SW 1271 (cell line): ENCODE measurements at places on chromosomes 7 and 10.

GRCh38 chr10:19572056-19572455 is 244.2 kb upstream of the PLXDC2 start:
- no peak for DNase-seq

- no peak for DNase-seq
Observed at GRCh38 chr10:11853468-11853867, 30.3 kb downstream of the PROSER2 start.

DNA sequence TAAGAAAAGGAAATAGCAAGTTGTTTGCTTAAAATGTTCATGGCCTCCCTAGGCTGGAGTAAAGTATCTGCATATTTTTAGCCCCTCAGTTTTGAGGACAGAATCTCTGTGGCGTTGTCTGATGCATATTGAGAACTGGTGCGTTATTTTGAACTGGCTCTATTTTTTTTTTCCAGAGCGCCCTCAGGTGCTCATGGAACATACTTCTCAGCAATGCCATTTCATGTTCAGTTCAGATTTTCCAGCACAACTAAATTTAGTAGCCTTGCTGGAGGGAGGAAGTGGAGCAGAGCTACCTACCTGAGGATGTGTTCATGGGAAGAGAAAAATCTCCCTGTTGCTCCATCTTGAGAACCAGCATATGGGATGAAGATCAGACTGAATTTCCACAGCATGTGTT is 870.5 kb downstream of the LRMDA start:
- DNase-seq, result peak; percentile 2

GRCh38 chr10:77533146-77533886 is 104.3 kb downstream of the KCNMA1 start:
- DNase-seq, result no peak

- DNase-seq, result no peak
Observed at GRCh38 chr10:23325132-23325531, 19.5 kb downstream of the C10orf67 start.

DNA sequence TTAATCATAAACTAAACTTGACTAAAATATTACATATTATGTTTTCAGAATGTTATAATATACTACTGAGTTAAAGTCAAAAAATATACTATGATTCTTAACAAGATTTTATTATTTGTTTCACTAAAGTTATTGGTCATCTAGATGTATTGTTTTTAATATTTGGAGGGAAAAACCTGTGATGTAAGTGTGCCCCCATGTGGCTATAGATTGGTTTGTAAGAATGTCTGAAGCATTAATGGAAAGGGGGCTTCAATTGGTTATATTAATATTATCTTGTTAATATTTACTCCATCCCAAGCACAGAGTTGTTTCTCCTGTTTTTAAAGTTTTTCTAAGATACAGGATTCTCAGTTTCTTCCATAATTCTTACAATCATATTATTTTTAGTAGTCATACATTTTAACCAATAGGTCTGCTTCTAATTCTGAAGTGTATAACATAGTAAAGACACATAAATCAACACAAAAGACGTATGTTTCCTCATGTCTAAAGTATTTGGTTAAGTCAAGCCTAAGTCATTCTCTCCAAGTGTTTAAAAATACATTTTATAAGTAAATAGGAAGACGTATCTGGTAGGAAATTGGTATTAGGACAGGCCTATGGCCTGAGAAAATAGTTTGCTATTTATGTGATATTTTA is 58.0 kb downstream of the GNAT3 start:
- no peak for DNase-seq

DNA sequence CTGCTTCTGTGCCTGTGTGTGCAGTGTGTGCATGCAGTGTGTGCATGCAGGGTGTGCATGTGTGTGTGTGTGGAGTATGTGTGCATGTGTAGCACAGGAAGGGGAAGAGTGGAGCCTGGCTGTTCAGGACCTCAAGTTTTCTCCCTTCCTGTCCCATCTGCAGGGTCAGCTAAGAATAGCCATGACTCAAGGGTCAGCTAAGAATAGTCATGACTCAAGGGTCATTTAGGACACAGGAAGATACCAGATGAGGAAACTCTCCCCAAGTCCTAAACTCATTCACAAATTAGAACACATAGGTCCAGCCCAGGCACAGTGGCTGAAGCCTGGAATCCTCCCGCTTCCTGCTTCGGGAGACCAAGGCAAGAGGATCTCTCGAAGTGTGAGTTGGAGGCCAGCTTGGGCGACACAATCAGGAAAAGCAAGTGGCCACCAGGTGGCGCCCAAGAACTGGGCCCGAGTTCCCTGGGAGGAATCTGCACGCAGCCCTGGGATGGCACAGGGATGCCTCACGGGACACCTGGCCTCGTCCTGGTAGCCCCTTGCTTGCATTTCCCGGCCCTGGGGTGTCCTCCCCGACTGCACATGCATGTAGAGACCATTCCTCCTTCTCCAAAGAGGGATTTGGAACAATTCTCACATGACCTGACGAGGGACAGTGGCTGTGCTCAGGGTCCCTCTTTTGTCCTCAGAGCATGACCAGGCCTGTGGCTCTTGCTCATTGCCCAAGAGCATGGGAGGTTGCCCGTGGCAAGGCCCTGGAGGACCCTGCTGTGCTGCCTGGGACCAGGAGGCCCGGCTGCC is 21.4 kb upstream of the VOPP1 start:
- DNase-seq, result peak; percentile 18

DNA sequence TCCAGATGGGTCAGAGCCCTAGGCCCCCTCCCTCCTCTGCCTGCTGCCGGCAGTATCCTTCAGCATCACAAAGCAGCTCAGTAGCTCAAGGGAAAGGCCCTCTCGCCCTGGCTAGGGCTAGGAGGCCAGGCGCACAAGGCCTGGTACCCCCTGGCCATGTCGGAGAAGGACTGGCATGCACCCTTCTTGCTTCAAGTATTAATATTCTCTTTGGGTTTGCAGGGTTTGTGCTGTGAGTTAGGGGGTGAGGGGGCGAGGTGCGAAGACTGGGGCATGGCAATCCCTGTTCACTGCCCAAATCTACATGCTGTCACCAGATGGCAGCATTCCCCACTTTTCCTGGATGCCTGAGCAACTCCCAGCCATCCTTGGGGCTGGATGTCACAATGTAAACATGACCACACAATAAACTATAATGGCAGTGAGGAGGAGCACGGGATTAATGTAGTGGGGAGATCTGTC is 105.2 kb downstream of the NEURL1 start:
- DNase-seq, result peak; percentile 44

DNA sequence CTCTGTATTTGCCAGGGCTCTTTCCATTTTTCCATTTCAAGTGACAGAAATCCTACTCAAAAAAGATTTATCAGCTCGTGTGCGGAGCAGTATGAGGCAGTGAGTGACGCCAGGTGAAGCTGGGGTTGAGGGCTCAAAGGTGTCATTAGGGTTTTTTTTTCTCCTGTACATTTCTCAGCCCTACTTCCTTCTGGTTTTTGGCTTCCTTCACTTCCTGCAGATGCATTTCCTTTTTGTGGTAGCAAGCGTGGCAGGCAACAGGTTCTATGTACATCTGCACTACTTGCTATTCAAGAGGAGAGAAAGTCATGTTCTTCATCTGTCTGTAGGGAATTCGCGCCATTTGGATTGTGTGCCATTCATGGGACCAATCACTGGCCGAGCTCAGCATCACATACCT is 52.8 kb upstream of the AOAH start:
- DNase-seq, result no peak

DNA sequence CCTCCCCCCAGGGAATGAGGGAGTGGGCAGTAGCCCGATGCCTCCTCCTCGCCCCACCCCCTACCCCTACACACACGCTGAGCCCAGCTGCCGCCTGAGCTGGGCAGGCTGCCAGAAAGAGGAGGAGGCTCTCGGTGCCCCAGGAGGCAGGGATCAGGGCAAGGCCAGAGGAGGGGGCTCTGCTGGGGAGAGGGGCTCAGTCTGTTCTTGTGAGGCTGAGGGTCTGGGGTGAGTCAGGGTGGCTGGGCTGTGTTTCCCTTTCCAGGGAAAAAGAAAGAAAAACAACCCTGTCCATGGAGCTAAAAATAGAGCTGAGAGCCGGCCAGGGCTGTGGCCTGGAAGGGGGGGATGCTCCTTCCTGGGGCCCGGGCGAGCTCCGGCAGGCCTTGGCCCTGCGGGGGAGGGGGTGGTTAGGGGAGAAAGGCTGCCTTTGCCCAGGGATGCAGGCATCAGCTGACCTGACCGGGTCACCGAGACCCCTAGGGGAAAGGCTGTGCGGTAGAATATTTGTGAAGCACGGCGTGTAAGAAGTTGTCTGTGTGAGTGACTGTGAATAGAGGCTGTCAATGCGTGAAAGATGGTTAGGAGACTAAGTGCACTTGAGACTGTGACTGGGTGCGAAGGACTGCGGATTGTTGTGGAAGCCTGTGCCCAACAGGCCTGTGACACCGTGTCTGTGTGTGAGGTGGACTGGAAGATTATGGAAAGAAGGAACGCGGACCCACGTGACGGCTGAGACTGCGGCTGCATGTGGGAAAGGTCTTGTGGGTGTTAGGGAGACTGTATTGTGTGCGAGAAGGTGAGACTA is 1.2 kb upstream of the LZTS2 start:
- no peak for DNase-seq

DNA sequence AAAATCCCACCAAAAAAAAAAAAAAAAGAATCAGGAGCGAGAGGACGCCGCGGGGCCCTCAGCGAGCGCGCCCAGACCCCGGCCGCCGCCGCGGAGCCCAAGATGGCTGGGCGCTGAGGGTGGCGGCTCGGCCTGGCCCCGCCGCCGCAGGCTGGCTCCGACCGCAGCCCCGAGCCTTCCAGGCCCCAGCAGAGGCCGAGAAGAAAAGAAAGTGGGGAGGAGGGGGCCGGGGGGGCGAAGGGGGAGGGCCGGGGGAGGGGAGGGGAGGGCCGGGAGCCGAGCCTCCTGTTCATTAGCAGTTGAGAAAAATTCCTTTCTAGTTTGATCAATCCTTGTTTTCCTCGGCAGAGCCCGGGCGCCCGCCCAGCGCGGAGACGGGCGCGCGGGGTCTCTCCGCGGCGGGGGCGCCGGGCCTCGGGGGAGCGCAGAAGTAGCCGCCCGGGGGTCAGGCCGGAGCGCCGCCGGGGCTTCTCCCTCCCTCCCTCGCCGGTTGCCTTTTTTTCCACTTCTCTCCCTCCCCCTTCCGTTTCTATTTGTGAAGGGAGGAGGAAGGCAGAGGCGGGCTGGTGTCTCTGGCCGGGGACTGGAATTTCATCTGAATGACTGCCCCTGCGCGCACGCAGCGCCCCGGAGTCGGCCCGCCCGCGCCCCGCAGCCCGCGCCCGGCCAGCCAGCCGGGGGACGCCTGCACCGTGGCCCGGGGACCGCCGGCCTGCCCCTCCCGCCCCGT is 778 bp upstream of the TRIM8 start:
- peak; percentile 57 for DNase-seq

DNA sequence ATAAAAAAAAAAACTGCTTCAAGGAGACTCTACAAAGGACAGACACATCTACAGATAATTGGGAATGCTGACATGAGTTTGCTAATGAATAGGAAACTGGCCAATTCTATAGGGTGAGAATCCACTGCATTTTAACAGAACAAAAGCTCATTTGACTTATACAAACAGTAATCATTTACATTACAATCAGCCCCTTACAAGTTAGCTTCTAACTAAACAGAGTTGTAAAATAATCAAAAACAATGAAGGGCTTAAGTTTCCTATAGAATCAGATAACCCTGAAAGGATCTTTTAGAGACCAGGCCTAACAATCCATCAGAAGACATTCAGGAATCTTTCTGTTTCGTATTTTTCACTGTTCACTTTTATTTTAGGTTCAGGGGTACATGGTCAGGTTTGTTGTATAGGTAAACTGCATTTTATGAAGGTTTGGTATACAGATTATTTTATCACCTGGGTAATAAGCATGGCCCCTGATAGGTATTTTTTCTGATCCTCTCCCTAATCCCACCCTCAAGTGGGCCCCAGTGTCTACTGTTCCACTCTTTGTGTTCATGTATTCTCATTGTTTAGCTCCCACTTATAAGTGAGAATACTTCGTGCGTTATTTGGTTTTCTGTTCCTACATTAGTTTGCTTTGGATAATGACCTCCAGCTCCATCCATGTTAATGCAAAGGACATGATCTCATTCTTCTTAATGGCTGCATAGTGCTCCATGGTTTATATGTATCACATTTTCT is 131.3 kb upstream of the NOBOX start:
- DNase-seq, result no peak

GRCh38 chr10:90738885-90739284 is 119.0 kb downstream of the HTR7 start:
- no peak for DNase-seq

DNA sequence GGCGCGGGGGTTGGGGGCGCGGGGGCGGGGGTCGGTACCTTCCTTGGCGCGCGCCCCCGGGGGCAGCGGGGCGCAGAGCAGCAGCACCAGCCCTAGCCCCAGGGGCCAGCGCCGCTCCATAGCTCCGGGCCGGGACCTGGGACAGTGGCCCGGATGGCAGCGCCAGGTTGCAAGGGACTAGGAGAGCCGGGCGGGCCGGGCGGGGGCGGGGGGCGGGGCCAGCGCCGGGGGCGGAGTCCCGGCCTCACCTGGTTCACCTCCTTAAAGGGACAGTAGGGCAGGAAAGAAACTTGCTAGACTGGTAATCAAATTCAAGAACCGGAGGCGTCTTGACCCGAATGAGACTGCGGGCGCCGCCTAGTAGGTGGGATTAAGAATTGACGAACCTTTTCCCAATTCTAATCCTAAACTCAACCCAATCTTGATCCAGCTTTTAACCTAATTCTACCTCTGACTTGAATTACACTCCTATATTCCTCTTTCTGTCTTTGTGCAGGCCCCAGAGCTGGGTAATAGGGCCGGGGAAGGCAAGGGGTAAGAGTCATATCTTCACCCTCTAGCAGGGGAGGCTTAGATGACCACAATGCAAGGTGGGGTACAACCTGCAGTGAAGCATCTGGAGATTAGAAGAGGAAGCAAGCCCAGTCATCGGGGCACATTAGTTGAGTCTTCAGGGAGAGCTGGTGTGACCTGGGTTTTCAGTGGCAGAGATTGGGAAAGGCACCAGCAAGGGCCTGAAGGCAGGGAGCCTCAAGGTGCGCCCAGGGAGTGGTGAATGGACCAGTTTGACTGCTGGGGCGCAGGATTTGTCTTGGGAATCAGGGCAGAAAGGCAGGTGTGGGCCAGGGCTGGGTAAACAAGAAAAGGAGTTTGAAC is at the start of gene EPHA1:
EPHA1 (minus strand) TSS at position 171 of the 876 bp plus-strand sequence; CDS start at position 120, 51 bp downstream.
- no peak for DNase-seq

GRCh38 chr10:102394801-102395399 is 605 bp upstream of the NFKB2 start:
- DNase-seq, result no peak

- DNase-seq, result no peak
Observed at GRCh38 chr7:6078548-6078947, 47.4 kb downstream of the ANKRD61 start.

DNA sequence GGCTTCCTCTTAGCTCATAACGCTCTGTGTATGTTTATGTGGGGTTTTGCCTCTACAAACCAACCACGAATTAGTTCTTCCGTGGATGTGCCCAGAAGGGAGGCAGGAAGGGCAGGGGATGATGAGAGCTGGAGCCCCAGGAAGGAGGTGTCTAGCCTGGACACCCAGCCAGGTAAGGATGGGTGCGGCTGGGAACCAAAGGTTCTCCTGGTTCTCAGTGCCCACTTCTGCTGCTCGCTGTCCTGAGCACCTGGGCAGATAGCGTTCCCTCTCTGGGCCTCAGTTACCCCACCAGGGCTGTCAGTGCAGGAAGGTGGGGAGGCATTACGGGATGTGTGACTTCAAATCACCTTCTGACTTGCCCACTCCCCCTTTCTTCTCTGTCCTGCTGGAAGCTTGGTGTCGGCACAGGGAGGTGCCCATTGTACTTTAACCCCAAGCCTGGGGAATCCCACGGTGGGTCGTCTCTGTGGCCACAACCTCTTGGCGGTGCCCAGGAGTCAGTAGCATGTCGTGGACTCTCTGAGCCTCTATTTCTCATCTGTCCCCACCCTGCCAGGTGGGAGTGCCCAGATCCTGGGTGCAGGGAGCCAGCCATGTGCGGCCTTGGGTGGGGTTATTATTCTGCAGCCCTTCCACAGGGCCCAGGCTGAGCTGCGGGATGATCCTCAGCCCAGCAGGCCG is 18.7 kb upstream of the PCBD1 start:
- no peak for DNase-seq
